Mesenteric fat pad (tissue), 1 donor: ENCODE measurements at places on chromosomes 2 and 18. TPM values are rescaled to one million over a fixed set of nuclear protein-coding genes. Genes with fewer than 3 reads are reported as not detected.

The ABCG8 gene
- total RNA-seq, result not detected

DNA sequence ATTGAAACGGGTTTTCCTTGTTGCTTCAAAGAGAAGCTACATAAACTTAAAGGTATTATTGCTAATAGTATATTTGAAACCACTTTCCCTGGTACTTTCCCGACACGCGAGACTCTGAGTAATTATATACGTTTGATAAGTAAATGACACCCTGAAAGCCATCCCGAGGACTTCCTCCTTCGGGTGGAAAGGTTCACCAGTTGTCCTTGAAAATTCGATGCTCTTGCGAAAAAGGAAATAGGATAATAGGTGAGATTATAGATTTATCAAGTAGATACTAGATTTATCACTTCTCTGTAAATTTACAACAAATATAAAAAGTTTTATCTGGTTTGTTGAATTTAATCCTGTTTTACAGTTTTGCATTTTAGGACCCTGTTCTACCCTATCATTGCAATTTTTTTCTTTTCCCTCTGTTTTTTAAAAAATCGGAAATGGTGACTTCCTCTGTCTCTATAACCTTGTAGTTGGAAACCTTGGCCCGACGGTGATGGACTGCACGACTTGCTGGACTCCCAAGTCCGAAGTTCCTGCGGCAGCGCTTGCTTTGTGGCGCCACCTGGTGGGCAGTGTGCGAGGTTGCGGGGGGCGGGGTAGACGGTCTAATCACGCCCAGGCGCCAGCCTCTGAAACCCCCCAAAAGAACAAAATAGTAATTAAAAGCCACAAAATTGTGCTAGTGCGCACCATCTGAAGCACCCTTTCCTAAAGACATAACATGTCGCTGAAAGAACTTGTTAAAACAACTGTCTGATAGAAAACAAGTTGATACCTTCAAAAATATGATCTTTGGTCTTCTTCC lies 972 bp upstream of the DLX2 start:
- no peak for DNase-seq

GRCh38 chr18:25953111-25953510 lies 137.3 kb downstream of the SS18 start:
- DNase-seq, result no peak

DNA sequence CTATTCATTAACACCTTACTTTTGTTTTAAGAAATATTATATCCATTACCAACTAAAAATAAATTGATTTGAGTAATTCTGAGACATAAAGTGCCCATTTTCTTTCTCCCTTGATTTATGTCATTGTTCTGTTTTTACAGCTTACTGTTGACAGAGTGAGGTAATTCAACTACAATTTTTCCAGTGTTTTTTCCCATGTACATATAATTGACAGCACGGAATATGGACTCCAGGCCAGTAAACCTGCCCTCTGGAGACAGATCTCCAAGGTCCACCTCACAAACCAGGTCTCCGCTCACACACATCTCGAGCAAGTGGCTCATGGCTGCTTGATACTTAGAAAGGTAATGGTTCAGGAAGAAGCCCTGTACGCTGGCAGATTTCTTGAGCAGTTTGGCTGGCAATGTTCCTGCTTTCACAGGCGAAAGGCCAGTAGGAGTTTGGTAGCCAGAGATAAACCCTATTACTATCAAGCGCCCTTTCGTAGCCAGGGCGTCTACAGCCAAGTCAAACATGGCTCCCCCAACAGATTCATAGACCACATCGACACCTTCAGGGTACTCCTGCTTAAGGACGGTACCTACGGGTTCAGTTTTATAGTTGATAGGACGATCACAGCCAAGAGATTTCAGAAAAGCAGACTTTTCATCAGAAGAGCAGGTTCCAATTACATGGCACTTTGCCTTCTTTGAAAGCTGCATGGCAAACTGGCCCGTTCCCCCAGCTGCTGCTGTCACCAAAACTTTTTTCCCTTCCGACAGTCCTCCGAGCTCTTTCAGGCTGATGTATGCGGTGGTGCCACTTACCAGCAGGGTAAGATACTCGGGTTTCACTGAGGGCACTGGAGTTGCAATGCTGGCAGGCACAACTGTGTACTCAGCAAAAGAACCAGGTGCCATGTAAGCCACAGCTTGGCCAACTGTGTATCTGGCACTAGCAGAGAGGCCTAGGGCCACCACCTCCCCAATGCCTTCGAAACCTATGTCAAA lies 7.4 kb downstream of the PTGR3 start:
- no peak for DNase-seq
